ENCODE measurements at places on chromosomes 4 and X.

DNA sequence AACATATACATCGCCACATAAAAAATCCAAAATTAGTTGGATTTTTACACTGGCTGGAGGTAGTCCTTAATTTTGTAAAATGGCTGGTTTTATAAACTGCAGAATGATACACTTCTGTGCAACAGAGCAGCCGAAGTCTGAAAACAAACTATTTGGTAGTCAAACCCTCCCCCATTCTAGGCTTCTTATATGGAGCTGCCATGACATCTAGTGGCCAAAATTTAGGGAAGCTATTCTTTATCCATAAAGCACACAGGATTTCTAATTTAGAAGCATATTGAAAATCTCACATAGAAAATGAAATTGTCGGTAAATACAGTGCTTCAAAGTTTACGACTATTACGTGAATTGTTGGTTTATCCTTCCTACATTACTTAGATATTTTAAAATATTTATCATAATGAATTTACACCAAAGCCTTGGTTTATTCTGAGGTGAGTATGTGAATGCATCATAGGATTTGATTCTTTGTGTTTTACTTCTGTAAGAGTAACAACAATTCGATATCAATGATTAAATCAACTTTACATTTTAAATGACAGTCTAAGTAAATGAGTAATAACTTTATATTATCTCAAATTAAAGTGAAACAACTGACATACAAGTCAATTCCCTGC lies 113.4 kb upstream of the FAM241A start:
- peak; percentile 58 for DNase-seq

DNA sequence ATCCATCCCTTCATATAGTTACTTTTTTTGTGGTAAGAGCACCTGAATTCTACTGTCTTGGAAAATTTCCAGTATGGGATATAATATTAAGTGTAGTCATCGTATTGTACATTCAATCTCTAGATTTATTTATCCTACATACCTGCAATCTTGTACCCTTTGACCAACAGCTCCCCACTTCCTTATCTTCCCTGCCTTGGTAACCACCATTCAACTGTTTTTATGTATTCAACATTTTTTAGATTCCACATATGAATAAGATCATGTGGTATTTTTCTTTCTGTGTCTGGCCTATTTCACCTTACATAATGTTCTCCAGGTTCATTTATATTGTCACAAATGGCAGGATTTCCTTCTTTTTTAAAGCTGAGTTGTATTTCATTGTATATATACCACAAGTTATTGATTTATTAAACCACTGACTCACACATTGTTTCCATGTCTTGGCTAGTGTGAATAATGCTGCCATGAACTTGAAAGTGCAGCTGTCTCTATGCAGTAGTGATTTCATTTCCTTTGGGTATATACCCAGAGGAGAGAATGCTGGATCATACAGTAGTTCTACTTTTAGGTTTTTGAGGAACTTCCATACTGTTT lies 572.5 kb downstream of the MAGEB5 start:
- no peak for DNase-seq

DNA sequence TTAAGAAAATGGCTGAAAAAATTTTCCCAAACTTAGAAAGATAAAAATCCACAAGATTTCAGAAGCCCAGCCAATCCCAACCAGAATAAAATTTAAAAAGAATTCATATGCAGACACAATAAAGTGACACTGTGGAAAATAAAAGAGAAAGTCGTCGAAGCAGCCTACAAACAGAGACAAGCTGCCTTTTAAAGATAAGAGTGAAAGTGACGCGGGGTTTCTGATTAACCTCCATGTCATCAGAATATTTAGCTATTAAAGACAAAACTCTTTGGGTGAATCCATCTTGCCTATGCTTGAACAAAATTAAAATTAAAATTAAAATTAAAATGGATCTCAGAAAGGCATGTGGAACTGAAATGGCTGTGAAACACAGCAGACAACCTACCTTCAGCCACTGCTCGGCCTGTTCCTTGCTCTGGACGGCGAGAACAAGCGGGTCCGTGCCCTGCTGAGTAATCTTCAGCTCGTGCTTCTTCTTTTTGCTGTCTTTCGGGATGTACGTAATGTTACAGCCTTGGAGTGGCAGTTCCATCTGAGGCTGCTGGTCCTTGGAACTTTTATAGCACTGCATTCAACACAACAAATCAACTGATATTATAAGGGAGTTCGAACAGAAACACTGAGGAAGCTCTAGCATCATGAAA lies 101.4 kb downstream of the AFAP1 start:
- peak; percentile 16 for DNase-seq

- no peak for DNase-seq
These were observed 24.3 kb downstream of the ZBTB33 start for GRCh38 chrX:120274958-120275357.

- no peak for DNase-seq
These were observed 1.7 kb upstream of the PRDM8 start for GRCh38 chr4:80195441-80196140.

GRCh38 chr4:1381181-1381621 lies 25.0 kb downstream of the NKX1-1 start:
- DNase-seq: no peak

GRCh38 chrX:41019041-41019392 lies 66.2 kb upstream of the USP9X start:
- DNase-seq: no peak

DNA sequence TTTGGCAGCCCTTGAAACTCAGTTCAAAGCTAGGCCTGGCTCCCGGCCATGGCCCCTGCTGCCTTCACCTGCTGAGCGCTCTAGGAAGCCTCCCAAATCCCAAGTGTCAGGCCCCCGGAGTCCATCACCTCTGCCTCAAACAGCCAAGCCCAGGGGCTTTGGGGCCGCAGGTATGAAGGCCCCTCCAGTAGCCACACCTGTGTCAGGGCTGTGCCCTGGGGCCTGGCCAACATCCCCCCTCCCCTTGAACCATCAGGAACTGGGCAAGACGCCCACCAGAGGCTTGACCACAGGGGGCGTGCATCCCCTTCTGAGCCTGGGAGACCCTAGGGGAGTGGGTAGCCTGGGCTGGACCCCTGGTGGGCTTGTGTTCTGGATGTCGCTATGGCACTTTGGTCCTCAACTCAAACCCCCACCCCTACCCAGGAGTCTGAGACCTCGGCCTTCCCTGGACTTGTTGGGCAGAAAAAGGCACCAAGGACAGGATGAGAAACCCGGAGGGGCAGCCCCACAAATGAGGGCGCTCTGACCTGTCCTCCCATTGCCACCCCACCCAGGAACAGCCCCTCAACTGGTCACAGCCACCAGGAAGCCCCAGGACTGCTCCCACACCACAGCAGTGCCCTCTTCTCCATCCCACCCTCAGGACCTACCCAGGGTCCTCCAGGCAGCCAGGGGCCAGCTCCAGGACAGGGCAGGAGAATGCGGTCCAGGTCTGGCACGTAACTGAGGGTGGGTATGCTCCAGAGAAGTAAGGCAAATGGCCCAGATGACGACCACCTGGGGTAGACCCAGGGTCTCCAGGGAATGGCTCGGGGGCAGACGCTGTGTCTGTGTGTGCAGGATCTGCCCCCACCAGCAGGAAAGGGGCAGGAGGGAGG lies 4.2 kb upstream of the SLBP start:
- DNase-seq: no peak

- no peak for DNase-seq
These were observed 40.4 kb downstream of the SLC2A9 start for GRCh38 chr4:9980898-9981297.

DNA sequence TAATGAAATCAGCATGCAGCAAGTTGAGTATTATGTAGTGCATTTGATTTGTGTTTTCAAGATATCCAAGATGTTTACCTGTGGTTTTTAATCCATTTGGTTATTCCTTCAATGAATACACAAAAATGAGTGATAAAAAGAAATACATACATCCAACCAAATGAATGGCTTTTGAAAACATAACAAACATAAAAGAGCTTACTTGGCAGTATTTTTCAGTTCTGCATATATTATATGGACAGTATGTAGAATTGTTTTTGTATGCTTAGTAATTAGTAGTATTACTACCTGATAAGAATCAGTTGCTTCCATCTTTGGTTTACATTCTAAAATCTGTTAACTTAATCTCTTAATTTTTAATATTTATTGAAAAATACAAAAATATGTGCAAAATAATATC lies 908.9 kb upstream of the AGA start:
- no peak for DNase-seq

DNA sequence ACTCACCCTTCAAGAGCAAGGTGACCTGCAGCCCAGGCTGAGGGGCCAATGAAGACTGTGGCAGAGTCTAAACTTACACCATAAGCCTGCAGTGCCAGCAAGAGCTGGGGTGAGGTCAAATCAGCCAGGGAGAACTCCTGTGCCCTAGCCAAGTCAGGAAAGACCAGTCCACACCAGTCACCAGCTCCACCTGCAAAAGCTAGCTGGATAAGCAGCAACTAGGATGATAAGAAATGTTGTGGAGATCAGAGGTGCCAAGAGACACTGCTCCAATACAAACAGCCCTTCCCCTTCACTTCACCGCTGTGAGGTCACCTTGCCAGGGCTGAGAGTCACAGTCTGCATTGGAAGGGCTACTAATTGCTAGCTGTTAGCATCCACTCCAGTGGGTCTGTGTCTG lies 31.3 kb downstream of the NIPAL1 start:
- DNase-seq: no peak

GRCh38 chrX:42247241-42247640 lies 323.9 kb upstream of the CASK start:
- DNase-seq: no peak

DNA sequence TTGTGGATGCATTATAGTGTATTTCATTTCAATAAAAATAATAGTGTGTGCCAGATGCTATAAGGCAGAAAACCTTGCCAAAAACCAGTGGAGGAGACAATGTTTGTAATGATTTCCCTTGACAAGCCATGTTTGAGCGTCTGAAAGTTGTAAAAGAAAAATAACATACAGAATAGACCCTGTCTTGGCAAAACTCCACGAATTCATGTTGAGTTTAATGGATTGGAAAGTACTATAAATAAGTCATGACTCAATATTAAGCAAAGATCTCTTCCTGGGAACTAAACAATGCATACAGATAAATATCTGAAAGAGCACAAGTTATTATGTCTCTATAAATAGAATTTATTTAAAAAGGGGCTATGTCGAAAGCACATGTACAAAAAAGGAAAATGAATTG lies 543.5 kb downstream of the GABRG1 start:
- no peak for DNase-seq
